Ovary (tissue), 10 donors: ENCODE measurements at places on chromosomes 16 and 17. TPM values are rescaled to one million over a fixed set of nuclear protein-coding genes. Genes with fewer than 3 reads are reported as not detected.

DNA sequence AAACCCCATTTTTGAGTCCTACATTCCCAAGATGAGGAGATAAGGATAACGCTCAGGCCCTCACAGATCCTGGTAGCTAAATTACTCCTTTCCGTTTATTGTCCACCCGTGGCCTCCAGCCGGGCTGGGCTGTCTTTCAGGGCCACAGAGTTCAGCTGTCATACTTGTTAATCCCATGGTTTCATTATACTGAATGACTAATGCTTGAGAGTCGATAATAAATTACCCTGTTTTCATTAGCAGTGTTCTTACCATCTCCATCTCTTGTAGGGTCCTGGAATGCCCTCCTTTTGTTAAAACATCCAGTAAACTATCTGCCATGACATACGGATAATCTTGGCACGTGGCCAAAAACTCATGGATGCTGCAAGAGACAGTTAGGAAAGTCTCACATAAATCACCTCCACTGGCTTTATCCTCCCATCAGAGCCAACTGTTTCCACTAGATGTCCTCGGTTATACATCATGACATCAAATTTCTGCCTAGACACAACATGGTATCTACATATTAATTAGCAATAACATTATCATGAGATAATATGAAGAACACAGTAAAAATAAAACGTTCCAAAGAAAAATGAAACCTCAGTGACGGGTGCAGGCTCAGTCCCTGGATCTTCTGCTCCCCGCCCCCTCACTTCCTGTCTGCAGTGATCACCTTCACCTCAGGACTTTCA lies 45.3 kb downstream of the BRD7 start:
- no peak for DNase-seq

DNA sequence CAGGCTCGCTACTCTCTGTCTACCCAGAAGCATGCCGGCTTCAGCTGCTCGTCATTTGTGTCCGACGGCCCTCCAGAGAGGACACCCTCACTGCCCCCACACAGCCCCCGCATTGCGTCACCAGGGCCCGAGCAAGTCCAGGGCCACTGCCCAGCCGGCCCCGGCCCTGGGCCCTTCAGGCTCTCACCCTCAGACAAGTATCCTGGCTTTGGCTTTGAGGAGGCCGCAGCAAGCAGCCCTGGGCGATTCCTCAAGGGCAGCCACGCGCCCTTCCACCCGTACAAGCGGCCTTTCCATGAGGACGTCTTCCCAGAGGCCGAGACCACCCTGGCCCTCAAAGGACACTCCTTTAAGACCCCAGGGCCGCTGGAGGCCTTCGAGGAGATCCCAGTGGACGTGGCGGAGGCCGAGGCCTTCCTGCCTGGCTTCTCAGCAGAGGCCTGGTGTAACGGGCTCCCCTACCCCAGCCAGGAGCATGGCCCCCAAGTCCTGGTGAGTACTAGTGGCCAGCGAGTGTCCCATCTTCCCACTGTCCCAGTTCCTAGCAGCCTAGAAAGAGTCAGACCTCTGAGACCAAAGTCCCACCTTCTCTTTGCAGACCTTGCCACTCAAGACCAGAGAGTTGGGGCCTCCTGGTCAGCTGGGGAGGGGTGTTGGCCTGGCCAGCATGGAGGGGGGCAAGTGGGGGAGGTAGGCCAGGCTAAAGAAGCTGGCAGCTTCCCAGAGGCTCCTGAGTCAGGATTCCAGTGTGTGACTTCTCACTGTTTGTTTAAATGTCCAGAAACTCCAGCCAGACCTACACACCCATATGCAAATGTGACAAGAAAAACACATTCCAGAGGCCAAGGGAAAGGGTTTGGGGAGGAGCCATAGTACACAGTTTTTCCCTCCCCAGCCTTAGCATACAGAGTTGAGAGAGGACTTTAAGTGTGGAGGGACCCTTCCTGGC lies 18.6 kb downstream of the FOXN1 start:
- DNase-seq, result no peak

Gene SARM1
- 16.5 TPM for total RNA-seq

DNA sequence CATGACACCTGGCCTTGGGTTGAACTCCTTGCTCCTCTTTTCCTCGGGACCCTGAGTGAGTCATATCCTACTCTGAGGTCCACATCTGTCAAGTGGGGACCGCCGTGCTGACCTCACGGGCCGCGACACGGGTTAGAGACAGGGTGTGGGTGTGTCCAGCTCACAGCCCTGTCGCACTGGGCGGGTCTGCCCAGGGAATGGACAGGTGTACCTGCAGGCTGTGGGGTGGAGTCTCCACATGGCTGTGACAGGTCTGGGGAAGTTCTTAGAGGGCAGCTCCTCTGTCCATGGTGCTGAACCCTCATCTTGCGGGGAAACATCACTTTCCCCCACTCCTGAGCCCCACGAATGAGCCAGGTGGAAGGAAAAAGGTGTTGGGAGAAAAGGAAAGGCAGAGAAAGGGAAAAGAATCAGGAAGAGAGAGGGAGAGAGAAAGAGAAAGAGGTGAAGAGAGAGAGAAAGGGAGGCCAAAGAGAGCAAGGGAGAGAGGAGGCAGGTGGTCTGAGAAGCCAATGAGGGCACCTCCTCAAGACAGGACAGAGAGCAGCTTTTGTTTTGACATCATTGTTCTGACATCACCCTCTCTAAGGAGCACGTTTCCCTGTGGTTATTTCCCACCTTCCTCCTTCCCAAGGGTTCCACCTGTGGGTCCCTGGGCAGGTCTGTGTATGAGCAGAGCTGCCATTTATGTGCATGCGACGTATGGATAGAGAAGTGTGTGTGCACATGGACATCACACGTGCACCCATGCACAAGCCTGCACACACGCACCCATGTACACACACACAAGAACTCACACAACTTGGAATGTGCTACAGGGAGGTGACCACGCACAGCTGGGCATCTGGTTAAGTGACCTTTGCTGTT lies 32.6 kb upstream of the CBFA2T3 start:
- DNase-seq, result no peak

Gene SCARF1
- total RNA-seq, result 6.4 TPM

DNA sequence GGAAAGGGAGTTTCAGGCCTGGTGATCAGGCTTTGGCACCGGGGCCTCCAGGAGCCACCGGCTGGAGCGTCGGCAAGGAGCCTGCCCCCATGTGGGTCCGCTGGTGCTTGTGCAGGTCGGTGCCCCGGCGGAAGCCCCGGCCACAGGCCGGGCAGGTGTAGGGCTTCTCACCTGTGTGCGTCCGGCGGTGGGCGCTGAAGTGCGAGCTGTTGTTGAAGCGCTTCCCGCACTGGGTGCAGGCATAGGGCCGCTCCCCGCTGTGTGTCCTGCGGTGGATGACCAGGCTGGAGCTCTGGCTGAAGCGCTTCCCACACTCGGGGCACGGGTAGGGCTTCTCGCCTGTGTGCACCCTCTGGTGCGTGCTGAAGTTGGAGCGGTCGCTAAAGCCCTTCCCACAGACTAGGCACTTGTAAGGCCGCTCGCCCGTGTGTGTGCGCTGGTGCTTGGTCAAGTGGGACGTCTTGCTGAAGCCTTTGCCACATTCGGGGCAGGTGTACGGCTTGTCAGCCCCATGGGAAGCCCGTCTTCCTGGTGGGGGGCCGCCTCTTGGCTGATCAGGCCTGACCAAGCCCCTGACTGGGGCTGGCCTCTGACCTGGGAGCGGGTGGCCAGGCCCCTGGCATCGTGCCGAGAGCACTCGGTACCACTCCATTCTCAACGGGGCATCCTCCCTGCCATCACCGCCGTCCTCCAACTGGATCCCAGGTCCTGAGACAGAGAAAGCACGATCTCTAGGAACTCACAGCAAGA lies 14.4 kb downstream of the ZNF500 start:
- no peak for DNase-seq

Gene LPO
- total RNA-seq, result not detected

DNA sequence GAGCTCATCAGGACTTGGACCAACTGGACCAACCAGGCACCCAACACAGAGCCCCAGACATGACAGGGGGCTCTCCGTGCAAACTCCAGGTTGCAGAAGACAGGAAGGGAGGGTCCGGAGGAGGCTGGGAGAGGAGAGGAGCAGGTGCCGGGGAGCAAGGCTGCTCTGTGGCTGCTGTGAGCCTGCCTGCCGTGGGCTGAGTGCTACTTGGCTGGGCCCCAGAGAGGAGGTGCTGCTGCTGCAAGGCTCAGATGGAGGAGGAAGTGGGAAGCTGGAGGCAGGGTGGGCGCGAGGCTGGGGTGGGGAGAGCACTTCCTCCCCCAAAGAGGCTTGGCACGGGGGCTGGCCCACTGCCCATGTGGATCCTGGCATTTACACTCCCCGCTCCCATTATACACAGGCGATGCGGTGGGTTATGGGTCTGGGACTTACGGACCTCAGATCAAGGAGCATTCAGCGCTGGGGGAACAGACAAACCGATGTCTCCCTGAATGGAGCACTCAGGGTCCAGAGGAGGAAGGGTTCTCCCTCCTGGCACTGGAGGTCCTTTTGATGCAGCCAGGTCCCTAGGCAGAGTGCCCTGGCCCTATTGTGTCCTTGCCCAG lies 15.9 kb downstream of the EPOP start:
- DNase-seq, result no peak

DNA sequence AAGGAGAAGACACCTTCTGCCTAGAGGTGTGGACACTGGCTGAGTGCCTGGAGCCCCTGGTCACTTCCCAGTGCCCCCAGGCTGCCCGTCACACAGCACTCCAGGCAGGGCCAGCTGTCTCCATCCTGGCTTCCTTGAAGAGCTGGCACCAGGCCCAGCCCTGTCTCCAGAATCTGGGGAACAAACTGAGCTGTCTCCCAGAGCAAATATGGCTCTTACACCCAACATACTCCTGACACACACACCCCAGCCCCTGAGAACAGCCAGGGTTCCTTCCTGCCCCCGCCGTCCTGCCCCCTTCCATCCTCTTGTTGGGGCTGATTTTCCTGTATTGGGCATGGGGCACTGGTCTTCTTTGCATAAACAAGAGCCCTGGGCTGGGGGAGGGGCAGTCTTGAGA lies 9.1 kb downstream of the NHERF1 start:
- DNase-seq, result no peak

Gene EPX
- not detected for total RNA-seq

DNA sequence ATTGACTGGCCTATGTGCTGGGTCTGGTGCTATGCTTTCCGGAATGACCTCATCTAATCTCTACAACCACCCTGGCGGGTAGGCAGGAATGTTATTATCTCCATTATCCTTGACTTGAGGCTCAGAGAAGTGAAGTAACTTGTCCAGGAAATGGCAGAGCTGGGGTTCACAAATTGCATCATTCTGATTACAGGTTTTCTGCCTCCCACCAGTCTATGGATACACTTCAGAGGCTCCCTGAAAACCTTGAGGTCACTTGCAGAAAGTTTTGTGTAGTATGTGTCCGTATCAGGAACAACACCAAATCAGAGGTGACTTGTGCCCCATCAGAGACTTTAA lies 19.1 kb downstream of the NOD2 start:
- no peak for DNase-seq
